ENCODE measurements at places on chromosomes 1 and 21.

DNA sequence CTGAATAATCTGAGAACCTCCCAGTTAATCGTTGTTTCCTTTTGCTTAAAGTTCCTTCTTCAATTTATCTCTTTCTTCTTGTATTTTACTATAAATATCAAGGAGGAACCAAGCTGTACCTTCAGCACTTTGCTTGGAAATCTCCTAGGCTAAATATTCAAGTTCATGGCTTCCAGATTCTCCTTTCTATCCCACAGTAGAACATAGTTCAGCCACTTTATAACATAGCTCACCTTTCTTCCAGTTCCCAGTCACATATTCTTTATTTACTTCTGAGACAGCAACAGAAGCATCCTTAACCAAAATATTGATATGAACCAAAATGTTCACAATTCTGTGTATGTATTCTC is 11.0 kb downstream of the ZMYM4 start:
- no peak for DNase-seq

DNA sequence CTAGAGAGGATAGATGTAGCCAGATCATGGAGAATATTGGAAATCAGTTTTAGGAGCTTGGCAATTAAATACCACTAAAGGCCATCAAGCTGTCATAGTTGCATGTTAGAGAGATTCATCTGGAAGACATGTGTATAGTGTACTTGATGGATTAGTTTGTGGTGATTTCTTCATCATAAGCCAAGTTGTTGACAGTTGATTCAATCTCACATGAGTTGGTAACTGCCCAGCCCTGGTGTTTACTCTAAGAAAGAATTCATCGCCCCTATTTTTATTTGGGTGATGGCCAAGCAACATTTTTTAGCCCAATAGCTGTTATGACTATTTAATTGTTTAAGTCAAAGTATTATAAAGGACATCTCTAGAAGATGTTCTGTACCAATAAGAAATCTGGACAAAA is 737.6 kb downstream of the PLA2G4A start:
- DNase-seq: no peak

GRCh38 chr1:172084876-172085275 is 243.6 kb downstream of the DNM3 start:
- no peak for DNase-seq

GRCh38 chr1:19006837-19007271 is 50.4 kb upstream of the IFFO2 start:
- no peak for DNase-seq

GRCh38 chr1:152309955-152310354 is 15.1 kb downstream of the FLG start:
- DNase-seq: no peak

DNA sequence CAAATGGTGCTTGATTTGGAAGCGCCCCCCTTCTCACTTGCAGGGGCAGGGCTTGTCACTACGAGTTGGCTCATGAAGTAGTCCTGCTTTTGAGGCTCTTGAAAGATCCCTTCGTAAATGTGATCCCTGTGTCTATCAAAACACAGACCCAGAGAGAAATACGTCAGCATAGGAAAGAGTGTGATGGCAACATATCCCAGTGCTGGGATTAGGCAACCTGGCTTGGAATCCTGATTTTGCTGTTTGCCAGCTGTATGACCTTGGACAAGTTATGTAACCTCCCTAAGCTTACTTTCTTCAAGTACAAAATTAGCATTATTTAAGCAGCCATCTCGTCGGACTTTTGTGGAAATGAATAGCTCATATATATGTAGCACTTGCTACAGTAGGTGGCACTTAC is 228.4 kb downstream of the ATG4C start:
- DNase-seq: no peak

DNA sequence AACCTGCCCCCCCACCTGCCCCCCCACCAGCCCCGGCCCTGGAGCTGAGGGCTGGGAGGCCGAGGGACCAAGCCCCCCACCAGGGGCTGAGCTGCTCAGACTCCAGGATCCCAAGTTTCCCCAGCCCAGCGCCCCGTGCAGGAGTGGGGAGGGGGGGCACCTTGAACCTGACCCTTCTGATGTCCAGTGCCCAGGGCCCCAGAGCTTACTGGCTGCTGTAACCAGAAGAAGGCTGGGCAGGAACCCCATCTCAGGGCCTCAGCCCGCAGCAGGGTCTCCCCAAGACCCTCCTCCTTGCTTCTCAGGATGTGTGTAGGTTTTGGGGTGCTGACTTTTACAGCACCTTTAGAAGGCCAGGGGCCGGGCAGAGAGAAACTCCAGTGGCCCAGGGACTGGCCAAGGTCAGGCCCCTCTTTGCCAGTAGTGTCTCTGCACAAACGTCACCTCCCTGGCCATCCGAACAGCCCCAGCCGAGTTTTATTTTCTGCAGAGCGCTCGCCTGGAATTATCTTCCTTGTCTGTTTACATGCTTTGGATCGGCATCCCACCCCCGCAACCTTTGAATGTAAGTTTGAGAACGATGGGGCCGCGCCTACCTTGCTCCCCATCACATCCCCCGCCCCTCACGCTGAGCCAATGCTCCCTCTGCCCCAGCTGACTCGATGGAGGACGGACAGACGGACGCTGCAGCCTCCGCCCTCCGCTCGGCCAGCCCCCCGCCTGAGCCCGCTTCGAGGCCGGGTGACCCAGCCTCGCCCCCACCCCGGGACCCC is 70.1 kb upstream of the CASZ1 start:
- peak; percentile 44 for DNase-seq

- DNase-seq: no peak
Observed at GRCh38 chr1:34851431-34852105, 8.0 kb downstream of the SMIM12 start.

DNA sequence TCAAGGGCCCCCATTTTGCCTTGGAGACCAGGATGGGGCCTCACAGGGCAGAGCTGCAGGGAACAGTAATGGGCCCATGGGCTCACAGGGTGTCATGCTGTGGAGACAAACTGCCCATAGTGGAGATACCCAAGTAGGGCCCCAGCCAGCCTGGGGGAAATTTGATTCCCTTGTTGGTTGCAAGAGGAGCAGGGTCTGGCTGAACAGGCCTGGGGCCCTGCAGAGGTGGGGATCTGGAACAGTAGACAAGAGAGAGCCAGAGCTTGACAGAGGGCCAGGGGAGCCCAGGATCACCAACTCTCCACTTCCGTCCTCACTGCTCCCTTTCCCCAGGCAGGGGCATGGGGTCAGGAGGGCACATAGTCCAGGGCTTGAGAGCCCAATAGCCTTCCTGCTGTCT is 8.7 kb downstream of the S100B start:
- DNase-seq: no peak

- DNase-seq: no peak
Observed at GRCh38 chr1:62068978-62069377, 125.7 kb upstream of the L1TD1 start.

DNA sequence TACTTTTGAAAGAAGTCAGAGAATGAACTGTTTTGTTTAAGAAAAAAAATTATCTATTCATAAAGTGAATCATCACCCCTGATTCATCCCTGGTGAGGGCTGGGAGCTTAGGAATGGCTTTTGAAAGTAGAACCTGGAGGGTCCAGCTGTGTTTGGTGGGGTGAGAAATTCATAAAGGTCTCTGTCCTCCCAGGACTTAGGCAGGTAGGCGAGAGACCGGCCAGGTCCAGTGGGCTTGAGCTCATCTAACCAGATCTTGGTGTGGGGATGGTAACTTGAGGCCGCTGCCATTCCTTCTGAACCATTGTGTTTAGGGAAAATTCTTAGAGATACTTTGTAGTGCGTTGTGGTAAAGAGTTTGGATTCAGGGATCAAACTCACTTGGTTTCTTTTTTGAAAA is 156.8 kb upstream of the TNR start:
- DNase-seq: no peak
